Activated CD4-positive, alpha-beta T cell treated with anti-CD3 and anti-CD28 coated beads for 48 hours (primary cell): ENCODE measurements at places on chromosomes 6 and 20.

GRCh38 chr6:23077772-23078171 is 508.4 kb downstream of the HDGFL1 start:
- no peak for DNase-seq

DNA sequence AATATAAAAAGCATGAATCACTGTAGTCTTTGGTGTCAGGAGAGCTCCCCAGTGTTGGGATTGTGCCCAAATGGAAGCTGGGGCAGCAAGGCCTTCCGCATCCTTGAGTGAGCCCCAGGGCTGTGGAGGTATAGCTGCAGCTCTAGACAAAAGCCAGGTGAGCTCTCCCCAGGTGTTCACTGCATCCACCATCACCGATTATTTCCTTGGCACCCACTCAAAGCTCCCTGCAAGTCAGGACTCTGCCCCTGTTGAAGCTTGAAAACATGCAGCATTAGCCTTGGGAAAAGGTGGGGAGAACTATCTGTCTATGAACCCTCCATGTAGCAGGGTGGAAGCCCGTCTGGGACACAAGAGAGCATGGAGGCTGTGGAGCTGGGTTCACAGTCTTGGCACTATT is 228.8 kb downstream of the BMP7 start:
- DNase-seq: no peak

- DNase-seq: no peak
Measured at GRCh38 chr20:49630396-49630951, 62.5 kb upstream of the PTGIS start.

GRCh38 chr20:48898210-48898609 is 23.3 kb upstream of the ARFGEF2 start:
- DNase-seq: no peak

- DNase-seq: no peak
Measured at GRCh38 chr6:82786248-82786647, 279.4 kb downstream of the UBE3D start.
